SK-N-SH (cell line): ENCODE measurements at places on chromosomes 7 and 10. TPM values are rescaled to one million over a fixed set of nuclear protein-coding genes. Genes with fewer than 3 reads are reported as not detected.

DNA sequence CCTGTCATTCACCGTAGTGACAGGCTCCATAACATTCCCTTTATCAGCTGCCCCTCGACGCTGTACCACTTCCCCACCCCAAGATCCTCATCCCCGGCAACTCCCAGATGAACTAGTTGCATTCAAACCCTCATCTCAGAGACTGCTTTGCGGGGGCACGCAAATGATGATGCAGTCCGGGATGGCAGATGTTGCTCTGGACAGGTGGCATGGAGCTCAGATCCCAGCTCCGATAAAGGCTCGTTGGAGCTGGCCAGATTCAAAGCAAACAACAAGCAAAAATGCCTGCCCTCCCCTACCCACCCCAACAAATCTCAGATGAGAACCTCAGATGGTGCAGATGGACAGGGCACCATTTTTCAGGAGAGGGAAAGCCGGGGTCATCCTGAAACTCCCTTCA, 46.7 kb downstream of the CARD11 start:
- H3K27ac ChIP-seq: no peak overlapping the region
- H3K36me3 ChIP-seq: no peaks in the 10 kb centered on the region
- H3K4me3 ChIP-seq: no peak overlapping the region
- no peak for DNase-seq
- H3K27me3 ChIP-seq: no peaks in the 10 kb centered on the region

AGR2 gene
- polyA plus RNA-seq: not detected in 2 replicates

- no peaks in the 10 kb centered on the region for H3K4me1 ChIP-seq
- H3K27me3 ChIP-seq: no peaks in the 10 kb centered on the region
- no peak for DNase-seq
- H3K4me3 ChIP-seq: no peak overlapping the region
- H3K27ac ChIP-seq: no peak overlapping the region
Measured at GRCh38 chr7:16123117-16123770, 298.1 kb downstream of the CRPPA start.

PCBD1 gene
- polyA plus RNA-seq: 95.9 and 112 TPM in 2 replicates

DNA sequence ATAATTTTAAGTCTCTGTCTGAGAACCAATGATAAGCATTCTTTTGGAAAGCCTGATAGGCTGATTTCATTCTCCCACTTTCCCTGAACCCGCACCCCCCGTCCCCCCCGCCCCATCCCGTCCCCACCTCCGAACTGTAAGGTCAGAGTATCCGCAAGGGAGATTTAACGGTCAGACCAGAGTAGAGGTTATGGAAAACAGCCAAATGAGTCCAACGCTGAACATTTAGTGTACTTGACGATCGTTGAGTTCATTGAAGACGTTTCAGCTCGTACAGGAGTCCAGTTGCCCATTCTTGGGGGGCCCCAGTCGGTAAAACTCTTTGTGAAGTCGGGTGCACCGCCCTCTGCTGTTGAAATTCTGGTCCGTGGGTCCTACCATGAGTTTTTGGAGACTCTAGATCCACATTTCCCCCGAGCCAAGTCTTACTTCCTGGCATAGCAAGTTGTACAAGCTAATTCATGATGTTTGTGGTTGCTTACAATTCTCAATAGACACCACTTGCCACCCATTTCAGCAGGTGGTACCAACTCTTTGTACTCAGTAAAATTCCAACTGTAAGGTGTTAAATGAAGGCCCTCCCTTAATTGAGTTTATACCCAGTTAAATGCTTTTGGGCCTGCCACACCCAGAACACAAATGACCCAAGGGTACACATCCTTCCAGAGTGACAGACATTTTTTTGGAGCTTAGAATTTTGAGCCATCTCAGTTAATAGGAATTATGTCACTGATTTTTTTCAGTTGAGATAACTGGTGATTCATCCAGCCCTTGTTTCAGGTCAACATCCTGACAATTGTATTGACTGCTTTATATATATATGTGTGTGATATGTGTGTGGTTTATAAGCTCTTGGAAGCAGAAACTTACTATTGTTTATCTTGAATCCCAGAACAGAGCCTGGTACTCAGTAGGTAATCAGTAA, 1.2 kb downstream of the MARCHF5 start:
- H3K27ac ChIP-seq: no peak overlapping the region
- no peaks in the 10 kb centered on the region for H3K27me3 ChIP-seq
- H3K4me3 ChIP-seq: peak overlapping the region; percentile 98
- H3K36me3 ChIP-seq: peaks cover 7% of the 10 kb centered on the region; the same call in 1 of the 2 replicates
- DNase-seq: peak; percentile 59
- peaks cover 4% of the 10 kb centered on the region for H3K4me1 ChIP-seq

GRCh38 chr10:51964630-51965029, 265.2 kb upstream of the CSTF2T start:
- no peak for DNase-seq
- no peak overlapping the region for H3K4me3 ChIP-seq
- H3K36me3 ChIP-seq: no peaks in the 10 kb centered on the region
- H3K27me3 ChIP-seq: no peaks in the 10 kb centered on the region

- no peaks in the 10 kb centered on the region for H3K36me3 ChIP-seq
- no peak overlapping the region for H3K4me3 ChIP-seq
- peak; percentile 63 for DNase-seq
- peaks cover 15% of the 10 kb centered on the region; the same call in 1 of the 2 replicates for H3K4me1 ChIP-seq
- no peaks in the 10 kb centered on the region for H3K27me3 ChIP-seq
Measured at GRCh38 chr7:81684514-81685269, 85.2 kb downstream of the HGF start.

- H3K4me3 ChIP-seq: no peak overlapping the region
- no peak overlapping the region for H3K27ac ChIP-seq
- no peaks in the 10 kb centered on the region; the same call in 1 of the 2 replicates for H3K4me1 ChIP-seq
Measured at GRCh38 chr10:104040862-104041789, 44.6 kb downstream of the COL17A1 start.

DPYSL4 gene
- polyA plus RNA-seq: 19.4 and 21.8 TPM in 2 replicates

GRCh38 chr7:28176174-28176573, 4.4 kb downstream of the JAZF1 start:
- no peak overlapping the region for H3K27ac ChIP-seq
- no peaks in the 10 kb centered on the region for H3K36me3 ChIP-seq
- no peaks in the 10 kb centered on the region for H3K27me3 ChIP-seq
- H3K4me3 ChIP-seq: no peak overlapping the region
- peaks cover 7% of the 10 kb centered on the region; the same call in 1 of the 2 replicates for H3K4me1 ChIP-seq

DNA sequence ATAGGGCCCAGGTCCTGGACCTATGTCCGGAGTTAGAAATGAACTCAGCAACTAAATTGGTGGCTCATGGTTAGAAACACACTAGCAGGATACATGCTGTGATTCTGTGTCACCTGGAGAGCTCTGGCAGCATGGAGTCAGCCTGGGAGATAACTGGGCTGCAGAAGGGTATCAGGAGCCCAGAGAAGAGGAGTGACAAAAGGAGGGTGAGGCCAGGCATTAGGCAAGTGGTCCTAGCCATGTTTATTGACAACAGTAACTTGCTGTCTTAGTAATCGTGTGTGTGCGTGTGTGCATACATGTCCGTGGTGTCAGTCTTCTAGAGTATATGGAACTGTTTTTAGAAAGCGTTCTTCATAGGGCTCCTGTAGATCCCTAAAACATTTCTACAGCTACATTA, 157.5 kb upstream of the PHYHIPL start:
- no peak overlapping the region for H3K4me3 ChIP-seq
- H3K27ac ChIP-seq: no peak overlapping the region
- H3K4me1 ChIP-seq: no peaks in the 10 kb centered on the region

DNA sequence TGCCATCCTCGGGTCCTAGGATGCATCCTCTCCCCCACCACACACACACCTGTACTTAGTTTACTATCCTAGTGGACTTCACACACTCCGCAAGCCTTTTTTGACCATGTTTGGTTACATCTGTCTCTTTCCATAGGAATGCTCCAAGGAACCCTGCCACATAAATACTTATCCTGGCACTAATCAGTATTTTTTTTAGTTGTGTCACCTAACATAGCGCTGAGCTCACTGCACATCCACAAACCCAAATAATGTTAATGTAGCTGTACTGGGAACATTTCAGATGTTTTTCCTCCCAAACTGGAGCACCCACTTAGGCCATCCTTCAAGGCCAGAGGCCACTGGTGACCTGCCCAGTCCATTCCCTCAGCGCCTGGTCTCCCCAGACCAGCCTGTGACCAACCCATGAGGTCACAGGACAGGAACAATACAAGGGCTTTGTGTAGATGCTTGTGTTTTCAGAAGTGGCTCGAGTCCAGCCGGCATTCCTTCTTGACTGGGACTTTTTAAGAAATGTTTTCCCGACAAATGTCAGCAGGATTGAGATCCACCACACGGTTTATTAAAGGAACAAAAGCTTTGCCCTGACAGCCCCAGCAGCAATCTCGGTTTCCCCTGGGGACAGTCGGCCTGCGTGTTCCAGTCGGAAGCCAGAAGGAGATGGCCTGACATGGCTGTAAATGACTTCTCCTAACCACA, 181.4 kb downstream of the JCAD start:
- no peaks in the 10 kb centered on the region for H3K27me3 ChIP-seq
- no peaks in the 10 kb centered on the region for H3K36me3 ChIP-seq
- no peak overlapping the region for H3K27ac ChIP-seq
- no peak overlapping the region for H3K4me3 ChIP-seq
- no peak for DNase-seq

DNA sequence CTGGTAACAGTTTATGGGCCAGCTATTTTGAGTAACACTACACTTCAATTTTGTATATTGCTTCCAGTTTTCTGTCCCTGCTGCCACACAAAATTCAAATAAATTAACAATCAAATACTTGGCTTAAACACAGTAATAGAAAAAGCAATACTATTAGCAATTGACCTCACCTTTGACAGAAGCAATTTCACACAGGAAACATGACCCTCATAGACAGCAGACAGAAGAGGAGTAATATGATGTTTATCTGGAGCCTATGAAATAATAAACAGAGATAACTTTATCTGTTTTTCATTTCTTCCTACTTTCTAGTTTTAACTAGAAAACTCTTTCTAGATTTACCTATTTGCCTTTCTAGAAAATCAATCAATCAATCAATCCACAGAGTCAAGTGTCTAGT, 26.7 kb downstream of the MTPN start:
- no peak for DNase-seq
- no peak overlapping the region for H3K4me3 ChIP-seq
- H3K4me1 ChIP-seq: peaks cover 2% of the 10 kb centered on the region
- peaks cover 80% of the 10 kb centered on the region for H3K36me3 ChIP-seq
- no peak overlapping the region for H3K27ac ChIP-seq

DNA sequence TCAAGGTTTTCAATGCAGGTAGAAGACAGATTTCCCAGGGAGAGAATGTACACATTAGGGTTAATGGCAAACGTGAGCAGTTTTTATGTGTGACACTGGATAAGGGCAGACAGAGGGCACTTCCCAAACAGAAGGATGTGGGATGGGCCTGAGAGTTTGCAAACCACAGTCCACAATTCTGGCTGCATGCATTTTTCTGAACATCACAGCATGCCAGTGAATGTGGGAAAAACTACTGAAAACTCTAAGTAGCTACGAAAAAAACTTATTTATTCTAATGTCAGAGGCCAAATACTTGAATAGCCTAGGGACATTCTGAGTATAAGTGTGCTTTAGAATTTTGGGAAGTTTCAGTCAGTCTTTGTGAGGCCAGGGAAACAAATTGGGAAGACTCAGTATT, 145.9 kb downstream of the NRCAM start:
- peaks cover 19% of the 10 kb centered on the region for H3K4me1 ChIP-seq
- H3K27ac ChIP-seq: no peak overlapping the region; the same call in 1 of the 2 replicates
- no peaks in the 10 kb centered on the region for H3K36me3 ChIP-seq
- DNase-seq: no peak

DNA sequence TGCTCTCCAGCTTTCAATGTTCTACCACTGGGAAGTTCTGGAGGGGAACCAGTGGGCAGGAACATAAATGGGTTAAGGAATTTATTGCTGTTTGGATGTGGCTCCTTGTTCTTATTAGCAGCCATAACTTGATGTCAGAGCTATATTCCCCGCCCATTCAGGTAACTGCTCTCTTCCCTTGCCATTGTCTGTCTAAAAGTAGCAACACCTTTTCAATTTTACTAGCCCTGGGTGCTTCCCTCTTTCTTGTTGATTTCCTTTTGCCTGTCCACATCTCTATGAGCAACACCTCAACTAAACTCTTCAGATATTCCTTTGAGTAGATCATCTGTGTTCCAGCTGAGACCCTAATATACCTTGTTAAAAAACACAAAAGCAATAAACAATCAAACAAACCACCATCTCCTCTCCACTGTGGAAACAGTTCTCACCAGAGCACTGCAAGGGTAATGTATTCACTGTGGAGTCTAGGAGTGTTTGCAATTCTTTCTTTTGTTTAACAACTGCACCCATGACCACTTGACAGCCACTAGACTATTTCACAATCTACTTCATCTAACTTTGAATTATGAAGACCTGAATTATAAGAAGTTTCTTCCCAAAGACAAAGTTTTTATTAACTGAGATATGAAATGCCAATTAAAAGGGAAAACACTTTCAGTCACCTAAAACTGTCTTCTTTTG, 436.7 kb downstream of the IPMK start:
- H3K27me3 ChIP-seq: no peaks in the 10 kb centered on the region
- no peak for DNase-seq
- no peaks in the 10 kb centered on the region for H3K36me3 ChIP-seq
- no peak overlapping the region for H3K27ac ChIP-seq

DDC gene
- 1.8 and 5.4 TPM in 2 replicates for polyA plus RNA-seq

GRCh38 chr10:103145860-103146466, 47.1 kb downstream of the NT5C2 start:
- H3K4me3 ChIP-seq: no peak overlapping the region
- peak; percentile 21 for DNase-seq
- peaks cover 23% of the 10 kb centered on the region; the same call in 1 of the 2 replicates for H3K4me1 ChIP-seq
- H3K27me3 ChIP-seq: no peaks in the 10 kb centered on the region

- H3K27ac ChIP-seq: no peak overlapping the region
- H3K27me3 ChIP-seq: no peaks in the 10 kb centered on the region
- H3K4me1 ChIP-seq: no peaks in the 10 kb centered on the region
- no peak for DNase-seq
- no peak overlapping the region for H3K4me3 ChIP-seq
Measured at GRCh38 chr10:44418637-44419036, 33.7 kb upstream of the CXCL12 start.

DNA sequence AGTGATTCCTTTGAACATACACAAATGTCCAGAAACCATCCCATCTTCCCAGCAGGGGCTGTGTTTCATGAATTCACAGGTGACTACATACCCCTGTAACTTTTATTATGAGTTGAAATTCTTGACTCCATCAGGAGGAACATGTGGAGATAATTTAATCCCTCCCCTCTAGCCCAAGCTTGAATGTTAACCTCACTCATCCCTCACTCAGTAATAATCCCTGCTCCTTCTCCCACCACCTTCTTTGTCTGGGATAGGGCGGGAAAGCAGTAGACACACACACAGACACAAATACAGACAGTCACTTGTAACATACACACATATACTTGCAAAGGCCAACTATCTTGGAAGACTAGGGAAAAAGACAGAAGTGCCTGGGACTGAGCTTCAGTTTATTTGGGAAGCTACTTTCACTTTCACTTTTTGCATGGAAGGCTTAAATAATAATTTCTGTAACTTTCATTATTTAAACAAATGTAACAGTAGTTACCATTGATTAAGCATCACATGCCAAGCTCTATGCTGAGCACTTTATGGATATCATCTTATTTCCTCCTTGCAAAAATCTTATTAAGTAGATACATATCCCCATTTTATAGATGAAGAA, 7.3 kb downstream of the AASS start:
- peak overlapping the region; percentile 29 for H3K4me3 ChIP-seq
- peaks cover 11% of the 10 kb centered on the region; the same call in 1 of the 2 replicates for H3K27me3 ChIP-seq
- H3K27ac ChIP-seq: no peak overlapping the region
- no peaks in the 10 kb centered on the region for H3K36me3 ChIP-seq

GRCh38 chr7:78203042-78203720, 404.6 kb downstream of the PHTF2 start:
- H3K4me3 ChIP-seq: no peak overlapping the region
- DNase-seq: no peak
- peaks cover 9% of the 10 kb centered on the region for H3K4me1 ChIP-seq
- H3K27ac ChIP-seq: no peak overlapping the region
- H3K36me3 ChIP-seq: no peaks in the 10 kb centered on the region
